Activated gamma-delta T cell treated with anti-CD3 and anti-CD28 coated beads, Interleukin-2, amount 50 U/mL, for 16 hours (primary cell): ENCODE measurements at places on chromosomes 5 and 9.
A peak's percentile ranks its signal among the peaks of the same experiment; 100 is the strongest.

DNA sequence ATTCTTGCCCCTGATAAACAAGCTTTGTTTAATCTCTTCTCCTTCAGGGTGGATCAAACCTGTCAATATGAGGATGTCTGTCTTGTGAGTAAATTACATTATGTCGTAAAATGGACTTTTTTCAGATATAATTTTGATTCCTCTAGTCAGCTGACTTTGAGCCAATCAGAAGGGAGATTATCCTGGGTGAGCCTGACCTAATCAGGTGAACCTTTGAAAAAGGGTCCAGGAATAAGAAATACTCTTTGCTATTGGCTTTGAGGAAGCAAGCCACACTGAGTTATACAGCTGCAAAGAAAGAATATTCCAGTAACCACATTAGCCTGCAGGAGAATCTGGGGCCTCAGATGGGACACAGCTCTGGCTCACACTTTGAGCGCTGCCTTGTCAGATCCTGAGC is 304.3 kb upstream of the ARRDC3 start:
- DNase-seq = no peak

DNA sequence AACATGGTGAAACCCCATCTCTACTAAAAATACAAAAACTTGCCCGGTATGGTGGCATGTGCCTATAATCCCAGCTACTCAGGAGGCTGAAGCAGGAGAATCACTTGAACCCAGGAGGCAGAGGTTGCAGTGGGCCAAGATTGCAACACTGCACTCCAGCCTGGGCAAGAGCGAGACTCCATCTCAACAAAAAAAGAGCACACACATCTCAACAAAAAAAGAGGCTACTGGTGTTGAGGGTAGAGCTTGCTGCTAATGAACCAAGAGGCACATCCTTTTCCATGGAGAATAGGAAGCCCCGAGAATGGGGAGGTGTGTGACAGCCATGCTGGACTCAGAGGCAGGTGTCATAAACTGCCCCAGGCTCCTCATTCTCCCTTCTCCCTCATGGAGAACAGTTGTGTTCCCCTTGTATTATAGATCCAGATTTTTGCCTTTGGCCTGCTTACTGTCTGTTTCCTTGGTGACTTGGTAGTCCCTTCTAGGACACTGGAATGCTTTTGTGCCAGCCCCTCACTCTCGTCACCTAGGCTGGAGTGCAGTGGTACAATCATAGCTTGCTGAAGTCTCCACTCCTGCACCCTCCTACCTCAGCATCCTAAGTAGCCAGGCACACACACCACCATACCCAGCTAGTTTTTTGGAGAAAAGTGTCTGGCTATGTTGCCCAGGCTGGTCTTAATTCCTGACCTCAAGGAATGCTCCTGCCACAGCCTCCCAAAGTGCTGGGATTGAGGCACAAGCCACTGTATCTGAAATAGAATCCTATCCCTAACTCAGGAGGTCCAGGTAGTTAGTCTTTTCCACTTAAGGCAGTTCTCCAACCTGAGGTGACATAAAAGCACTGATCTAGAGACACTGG is 5.1 kb downstream of the RPL12 start:
- no peak for DNase-seq

- DNase-seq = no peak
These were observed 65.0 kb downstream of the TTLL11 start for GRCh38 chr9:122028089-122028488.

DNA sequence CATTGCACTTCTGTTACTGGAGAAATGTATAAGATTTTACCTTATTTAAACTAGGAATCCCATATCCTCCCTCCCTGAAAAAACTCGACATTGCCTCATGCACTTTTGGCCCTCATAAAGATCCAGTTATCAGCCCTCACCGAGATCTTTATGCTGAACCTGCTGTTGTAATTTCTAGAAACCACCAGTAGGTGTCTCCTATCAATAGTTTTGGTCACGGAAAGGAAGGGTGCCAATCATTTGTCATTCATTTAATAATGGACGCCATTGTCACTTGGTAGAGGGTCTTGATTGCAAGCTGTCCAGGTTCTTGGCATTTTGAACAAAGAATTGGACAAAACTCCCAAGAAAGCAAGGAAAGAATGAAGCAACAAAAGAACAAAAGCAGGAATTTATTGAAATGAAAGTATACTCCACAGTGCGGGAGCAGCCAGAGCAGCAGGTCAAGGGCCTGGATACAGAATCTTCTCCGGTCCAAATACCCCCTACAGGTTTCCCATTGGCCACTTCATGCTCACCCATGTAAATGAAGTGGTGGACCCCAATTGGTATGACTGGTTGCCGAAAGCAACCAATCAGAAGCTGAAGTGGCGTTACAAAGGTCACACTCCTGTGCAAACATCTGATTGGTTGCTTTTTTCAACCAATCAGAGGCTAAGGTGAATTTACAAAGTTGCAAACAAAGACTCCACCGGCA is 524.3 kb downstream of the PSAT1 start:
- no peak for DNase-seq

DNA sequence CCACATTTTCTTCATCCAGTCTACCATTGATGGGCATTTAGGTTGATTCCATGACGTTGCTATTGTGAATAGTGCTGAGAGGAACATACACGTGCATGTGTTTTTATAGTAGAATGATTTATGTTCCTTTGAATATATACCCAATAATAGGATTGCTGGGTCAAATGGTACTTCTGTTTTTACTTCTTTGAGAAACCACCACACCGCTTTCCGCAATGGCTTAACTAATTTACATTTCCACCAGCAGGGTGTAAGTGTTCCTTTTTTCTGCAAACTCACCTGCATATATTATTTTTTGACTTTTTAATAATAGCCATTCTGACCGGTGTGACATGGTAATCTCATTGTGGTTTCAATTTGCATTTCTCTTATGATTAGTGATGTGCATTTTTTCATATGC is 82.2 kb upstream of the RFX3 start:
- no peak for DNase-seq

DNA sequence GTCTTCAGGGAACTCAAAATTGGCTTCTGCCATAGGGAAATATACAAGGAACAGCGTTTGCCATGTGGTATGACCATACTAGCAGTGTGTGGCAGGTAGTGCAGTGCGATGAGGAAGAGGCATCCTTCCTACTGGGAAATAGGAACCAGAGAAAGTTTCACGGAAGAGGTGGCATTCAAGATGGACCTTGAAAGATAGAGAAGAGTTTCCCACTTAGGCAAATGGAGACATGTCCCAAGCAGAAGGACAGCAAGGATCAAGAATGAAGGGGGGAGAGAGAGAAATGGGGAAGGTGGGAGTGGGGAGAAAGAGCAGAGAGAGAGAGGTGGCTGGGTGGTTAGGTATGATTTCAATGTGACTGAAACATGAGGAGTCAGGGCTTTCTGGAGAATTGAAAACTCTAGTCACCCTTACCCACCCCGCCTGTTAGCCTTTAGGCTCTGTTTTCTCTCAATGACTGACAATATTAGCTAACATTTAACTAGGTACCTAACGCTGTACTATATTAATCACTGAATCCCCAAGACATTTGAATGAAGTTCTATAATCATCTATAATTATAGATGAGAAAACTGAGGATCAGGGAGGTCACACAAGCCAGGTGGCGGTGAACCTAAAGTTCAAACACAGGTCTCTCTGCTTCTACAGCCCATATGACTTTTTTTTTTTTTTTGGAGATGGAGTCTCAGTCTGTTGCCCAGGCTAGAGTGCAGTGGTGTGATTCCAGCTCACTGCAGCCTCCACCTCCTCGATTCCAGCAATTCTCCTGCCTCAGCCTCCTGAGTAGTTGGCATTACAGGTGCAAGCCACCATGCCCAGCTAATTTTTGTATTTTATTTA is 171.3 kb downstream of the NR3C1 start:
- no peak for DNase-seq

DNA sequence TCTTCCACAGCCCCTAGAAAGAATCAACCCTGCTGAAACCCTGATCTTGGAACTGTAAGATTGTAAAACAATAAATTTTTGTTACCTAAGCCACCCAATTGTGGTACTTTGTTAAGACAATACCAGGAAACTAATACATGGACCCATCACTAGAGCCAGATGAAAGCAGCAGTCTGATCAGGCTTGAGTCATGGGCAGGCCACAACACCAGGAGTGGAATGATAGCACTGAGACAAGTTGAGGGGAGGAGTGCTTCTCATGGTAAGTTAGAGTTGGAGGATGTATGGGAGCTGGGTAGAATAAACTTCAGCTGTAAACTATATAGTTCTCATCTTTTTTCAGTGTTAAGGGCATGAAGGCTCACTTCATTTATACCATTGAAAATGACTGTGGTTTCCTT is 164.4 kb upstream of the OR13F1 start:
- DNase-seq = no peak

GRCh38 chr5:58818465-58818864 is 235.6 kb downstream of the RAB3C start:
- no peak for DNase-seq

DNA sequence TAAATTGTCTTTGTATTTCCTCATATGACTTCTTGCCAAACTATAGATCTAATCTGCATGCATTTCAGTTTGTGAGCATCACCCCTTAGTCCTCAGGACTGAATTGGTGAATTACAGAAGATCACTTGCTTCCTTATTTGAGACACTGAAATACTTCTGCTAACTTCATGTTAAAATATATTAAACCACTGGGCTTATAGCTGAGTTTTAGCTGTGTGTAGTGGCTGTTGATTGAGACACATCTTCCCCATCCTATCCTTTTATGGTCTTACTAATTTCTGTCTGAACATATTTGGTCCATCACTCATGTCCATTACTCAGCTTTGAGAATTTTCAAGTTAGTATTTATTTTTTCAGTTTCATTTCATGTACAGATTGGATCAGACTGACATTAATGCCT is 295.9 kb downstream of the PSAT1 start:
- no peak for DNase-seq

DNA sequence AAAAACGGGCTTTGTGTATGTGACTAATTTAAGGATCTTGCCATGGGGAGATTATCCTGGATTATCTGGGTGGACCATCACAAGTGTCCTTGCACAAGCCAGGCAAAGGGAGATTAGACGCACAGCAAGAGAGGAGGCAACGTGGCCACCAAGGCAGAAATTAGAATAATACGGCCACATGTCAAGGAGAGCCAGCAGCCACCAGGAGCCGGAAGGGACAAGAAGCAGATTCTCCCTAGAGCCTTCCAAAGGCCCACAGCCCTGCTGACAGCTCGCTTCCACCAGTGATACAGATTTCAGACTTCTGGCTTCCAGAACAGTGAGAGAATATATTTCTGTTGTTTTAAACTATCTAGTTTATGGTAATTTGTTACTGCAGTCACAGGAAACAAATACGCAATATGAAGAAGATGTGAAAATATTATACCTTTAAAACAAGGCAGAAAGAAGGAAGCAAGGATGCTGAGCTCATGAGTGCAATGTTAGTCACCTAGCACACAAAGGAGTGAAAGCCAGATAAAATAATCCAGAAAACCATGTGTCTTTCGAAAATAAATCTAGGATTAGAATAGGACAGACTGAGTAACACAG is 28.7 kb upstream of the F2RL1 start:
- DNase-seq = no peak

DNA sequence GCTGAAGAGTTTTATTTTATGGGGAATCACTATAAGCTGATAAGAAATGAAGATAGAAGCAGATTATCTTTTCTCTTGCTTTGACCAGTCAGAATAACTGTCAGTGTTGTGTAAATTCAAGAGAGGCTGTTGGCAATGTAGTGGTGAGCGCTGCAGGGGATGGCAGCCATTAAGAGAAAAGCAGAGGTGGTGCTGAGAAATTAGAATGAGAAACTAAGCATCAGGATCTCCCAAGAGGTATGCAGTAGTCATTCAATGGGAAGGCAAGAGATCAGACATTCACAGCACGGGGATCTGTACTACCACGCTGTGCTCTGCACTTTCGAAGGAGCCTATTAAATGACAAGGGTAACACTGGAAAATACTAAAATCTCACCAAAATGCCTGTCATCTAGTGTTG is 768.5 kb upstream of the ACO1 start:
- DNase-seq = no peak

- no peak for DNase-seq
These were observed 2.6 kb upstream of the AFAP1L1 start for GRCh38 chr5:149268928-149269557.

- DNase-seq = peak; percentile 45
These were observed 58.0 kb downstream of the SLC22A5 start for GRCh38 chr5:132427281-132428146.

GRCh38 chr5:169637085-169637548 is at the start of gene DOCK2:
TSS of gene DOCK2 (plus strand) at chr5:169637275. CDS start at chr5:169637327, 52 bp downstream.
- DNase-seq = peak; percentile 49

GRCh38 chr5:43420241-43420640 is 8.1 kb upstream of the CCL28 start:
- no peak for DNase-seq

- no peak for DNase-seq
These were observed 530.5 kb downstream of the SEMA5A start for GRCh38 chr5:9015260-9015936.

DNA sequence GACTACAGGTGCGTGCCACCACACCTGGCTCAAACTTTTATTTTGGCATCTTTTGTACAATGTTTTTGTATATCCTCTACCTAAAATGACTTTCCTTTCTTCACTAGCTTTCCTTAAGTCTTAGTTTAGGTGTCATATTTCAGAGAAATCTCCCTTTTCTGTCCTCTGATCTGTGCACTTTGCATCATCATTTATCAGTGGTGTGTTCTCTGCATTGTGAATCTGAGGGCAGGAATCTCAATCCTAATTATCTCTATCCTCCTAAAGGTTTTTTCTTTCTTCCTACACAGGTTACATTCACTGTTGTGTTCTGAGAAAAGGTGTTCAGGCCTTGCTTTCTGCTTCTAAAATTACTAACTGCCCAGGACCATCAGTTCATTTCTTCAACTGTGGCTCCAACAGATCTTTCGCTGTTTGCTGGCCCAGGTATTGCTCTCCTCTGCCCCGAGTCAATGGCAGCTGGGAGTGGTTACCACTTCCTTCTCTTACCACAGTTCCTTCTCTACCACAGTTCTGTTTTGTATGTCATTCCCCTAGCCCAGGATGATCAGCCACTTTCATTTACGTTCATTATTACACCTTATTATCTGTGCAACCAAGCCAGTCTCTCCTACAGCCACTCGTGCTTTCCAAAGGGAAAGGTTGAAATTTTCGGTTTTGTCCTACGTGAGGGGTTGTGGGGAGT is 14.0 kb downstream of the TGFBR1 start:
- peak; percentile 18 for DNase-seq

DNA sequence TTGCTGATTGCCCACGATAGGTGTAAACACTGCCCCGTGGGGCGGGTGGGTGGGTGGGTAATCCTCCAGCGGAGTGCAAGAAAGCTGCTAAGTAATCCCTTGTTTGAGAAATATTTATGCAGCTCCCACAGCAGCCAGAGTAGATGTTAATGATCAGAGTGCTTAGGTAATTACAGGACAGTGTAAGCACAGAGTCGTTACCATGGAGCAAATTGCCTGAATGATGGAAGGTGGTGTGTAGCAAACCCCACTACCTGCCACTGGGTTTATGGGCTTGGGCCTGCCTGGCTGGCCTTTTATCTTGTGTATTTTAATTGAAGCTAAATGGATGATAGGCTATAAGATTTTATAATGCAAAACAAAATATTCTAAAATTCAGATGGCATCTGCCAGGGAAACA is 110.0 kb downstream of the COL5A1 start:
- no peak for DNase-seq

DNA sequence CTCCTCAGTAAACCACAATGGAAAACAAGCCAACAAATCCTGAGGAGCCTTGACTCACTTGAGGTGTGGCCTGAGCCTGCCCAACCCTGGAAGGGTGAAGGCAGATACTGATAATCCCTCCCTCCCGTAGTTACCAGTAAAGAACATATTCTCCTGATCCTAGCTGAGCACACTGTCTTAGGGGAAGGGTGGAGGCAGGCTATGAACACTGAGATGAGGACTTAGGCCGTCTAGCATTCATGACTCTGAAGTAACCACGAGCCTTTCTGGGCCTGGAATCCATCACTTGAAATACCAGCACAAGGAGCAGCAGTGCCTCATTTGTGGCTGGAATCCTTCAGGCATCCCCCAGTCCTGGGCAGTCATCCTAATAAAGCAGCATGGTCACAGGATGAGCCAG is 124.5 kb upstream of the PRLR start:
- DNase-seq = no peak
